MCF 10A (cell line): ENCODE measurements at places on chromosomes 6 and 20. TPM values are rescaled to one million over a fixed set of nuclear protein-coding genes. Genes with fewer than 3 reads are reported as not detected.

DNA sequence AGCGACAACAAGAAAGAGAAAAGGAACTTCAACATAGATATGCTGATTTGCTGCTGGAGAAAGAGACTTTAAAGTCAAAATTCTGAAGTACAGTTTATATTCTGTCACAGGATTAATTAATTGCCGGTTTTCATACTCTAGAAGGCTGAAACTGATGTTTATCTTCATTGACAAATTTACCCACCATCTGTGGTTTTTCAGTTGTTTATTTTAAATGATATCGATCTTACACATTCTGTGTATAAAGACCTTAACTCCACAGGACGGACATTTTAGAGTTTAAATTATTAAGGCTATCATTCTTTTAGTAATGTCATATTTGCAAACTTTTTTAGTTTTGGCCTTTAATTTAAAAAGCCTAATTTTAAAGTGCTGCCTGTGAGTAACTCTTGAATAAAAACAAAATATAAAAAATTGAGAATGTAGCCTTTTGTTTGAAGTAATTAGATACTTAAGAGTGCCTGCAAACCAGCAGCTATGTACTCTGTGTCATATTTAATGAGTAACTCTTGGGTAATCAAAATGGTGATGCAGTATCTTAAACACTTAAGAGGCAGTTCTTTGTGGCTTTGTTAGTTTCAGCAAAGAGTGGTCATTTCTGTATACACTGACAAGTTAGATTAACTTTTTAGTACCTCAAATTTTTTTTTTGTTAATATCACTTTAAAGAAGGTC lies 59.3 kb downstream of the CDC5L start:
- DNase-seq, result peak; percentile 45

GRCh38 chr6:148548065-148548748 lies 198.6 kb upstream of the UST start:
- no peak for DNase-seq

DNA sequence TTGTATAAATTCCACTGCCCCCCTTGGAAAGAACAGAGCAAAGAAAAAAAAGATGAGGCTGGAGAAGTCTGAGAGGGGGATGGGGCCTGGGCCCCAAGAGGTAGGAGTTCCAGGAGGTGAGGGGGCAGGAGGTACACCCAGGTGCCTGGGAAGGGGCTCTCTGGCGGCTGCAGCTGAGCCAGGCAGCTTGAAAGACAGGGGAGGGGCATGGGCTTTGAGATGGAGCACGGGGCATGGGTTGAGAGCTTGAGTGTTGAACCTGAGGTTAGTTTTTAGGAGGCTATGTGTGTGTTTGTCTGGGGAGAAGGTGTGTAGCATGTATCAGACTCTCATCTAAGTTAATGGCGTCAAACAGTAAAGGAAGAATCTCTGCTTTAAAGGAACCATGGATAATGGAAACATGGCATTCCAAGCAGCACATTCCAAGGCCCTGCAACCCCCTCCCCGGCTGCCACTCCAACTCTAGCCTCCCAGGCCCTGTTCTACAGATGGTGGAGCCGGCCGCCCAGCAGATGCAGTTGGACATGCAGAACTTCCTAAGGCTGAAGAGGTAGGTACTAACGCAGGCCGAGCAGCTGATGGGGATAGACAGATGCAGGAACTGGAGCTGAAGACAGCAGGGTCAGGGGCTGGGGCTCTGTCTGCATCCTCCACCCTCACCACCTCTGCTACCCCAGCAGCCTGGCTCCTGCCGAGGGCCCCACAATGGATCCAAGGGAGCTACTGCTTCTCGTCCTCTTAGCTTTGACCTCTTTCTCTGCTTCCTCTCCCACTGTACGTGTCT lies 42.1 kb downstream of the MDFI start:
- no peak for DNase-seq

DNA sequence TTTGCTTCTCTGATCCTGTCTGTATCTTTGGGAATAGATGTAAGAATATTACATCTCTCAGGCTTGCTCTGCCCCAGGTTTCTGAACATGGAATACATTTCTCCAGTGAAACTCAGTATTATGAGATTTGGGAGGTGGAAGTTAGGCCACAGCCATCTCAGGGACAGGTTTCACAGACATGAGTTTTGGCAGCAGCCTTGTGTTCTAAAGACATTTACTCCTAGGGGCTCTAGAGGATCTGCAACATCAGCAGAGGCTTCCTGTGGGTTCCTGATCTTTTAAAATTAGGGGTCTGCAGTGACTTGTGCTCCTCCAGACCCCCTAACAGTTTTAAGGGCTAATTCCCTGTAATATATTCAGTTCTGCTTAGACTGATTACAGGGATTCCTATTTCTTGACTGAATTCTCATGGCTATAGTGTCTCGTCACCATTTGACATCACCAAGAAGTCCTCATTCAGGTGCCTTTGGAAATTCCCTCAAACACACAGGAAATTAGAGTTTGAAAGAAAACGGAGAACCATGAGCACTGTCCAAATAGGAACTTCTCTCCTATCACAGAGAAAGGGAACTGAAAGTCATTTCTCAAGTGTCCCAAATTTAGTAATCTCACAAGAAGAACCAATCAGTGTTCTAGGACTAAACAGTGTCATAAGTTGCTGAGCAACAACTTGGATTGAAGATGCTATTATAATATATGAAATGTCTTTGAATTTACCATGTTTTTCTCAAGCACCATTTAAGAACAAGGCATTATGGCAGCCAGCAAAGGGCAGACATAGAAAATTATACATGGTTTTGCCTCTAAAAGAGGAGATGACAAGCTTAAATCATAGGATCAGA lies 2.5 kb upstream of the HLA-DRA start:
- DNase-seq, result peak; percentile 27

DNA sequence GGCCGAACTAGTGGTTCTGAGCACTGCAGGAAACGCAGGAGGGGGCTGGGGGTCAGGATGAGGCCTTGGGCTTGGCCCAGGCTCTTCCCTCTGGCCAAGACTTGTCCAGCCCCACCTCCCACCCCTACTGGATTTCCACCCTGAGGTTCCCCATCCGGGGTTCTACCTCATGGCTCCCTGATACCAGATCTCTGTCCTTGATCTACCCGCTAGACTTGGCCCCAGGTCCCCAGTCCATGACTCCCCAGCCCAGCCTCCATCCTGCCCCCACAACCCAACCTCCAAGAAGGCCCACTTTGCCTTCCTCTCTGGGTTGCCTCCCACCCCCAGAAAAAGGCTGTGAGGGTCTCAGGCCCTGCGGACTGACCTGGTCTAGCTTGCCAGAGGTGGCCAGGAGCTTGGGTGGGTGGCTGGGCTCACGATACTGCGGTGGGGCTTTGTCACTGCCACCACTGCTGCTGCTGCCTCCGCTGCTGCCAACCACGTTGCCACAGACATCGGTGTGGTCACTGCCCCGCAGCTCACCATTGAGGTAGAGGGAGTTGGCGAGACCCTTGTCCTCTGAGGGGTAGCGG lies 6.8 kb upstream of the FASTKD5 start:
- no peak for DNase-seq

- DNase-seq, result no peak
Measured at GRCh38 chr6:96610019-96610418, 47.1 kb downstream of the FHL5 start.

Gene LY6G6C
- total RNA-seq, result 0.32 TPM in 1 of 2 replicates, not detected in the other

Gene COX4I2
- not detected in 2 replicates for total RNA-seq

Gene ZSCAN23
- 3.0 and 4.7 TPM in 2 replicates for total RNA-seq

Gene HSPA1A
- 20.3 and 34.0 TPM in 2 replicates for total RNA-seq

Gene HLA-DRB1
- not detected in 2 replicates for total RNA-seq

Gene PXDC1
- 48.1 and 51.4 TPM in 2 replicates for total RNA-seq

Gene ANKRD66
- not detected in 2 replicates for total RNA-seq

Gene PRSS16
- 22.8 and 27.9 TPM in 2 replicates for total RNA-seq
